NCI-H1436 treated with DMSO at 0.1 percent for 48 hours (cell line): ENCODE measurements at places on chromosomes 5 and 9.

- no peak for DNase-seq
Observed at GRCh38 chr5:136814619-136815378, 449.5 kb upstream of the TRPC7 start.

- DNase-seq, result no peak
Observed at GRCh38 chr5:138565100-138565821, 9.9 kb downstream of the HSPA9 start.

- no peak for DNase-seq
Observed at GRCh38 chr9:135437259-135437658, 42.3 kb upstream of the PPP1R26 start.

- no peak for DNase-seq
Observed at GRCh38 chr9:125493384-125493783, 213.6 kb downstream of the MAPKAP1 start.

- DNase-seq, result no peak
Observed at GRCh38 chr9:120764476-120764875, 28.7 kb downstream of the FBXW2 start.

GRCh38 chr9:114288193-114289091 lies 34.5 kb upstream of the ORM1 start:
- DNase-seq, result no peak

GRCh38 chr5:56476487-56476856 lies 243.3 kb upstream of the ANKRD55 start:
- no peak for DNase-seq

DNA sequence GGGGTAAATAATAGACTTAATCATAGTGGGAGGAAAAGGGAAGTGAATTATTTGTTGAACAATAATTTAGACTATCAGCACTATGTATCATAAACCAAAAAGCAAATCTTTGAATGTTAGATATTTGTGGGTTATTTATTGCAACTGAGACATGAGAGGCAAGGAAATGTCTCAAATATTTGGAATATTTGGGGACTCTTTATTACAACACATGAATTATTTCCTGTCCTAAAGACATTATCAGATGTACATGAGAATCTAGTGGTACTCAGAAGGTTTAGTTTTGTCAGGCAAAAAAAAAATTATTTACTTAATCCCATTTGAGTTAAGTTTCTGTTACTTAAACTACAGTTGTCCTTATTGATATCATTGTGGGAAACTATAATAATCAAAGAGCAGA lies 91.1 kb downstream of the TLR4 start:
- no peak for DNase-seq

- no peak for DNase-seq
Observed at GRCh38 chr5:2658881-2659470, 92.5 kb downstream of the IRX2 start.

GRCh38 chr9:94588681-94589080 lies 4.9 kb downstream of the FBP2 start:
- DNase-seq, result no peak

GRCh38 chr9:77512876-77513275 lies 135.2 kb downstream of the GNA14 start:
- DNase-seq, result no peak

- DNase-seq, result no peak
Observed at GRCh38 chr9:4850603-4851310, 58.0 kb downstream of the RCL1 start.

- DNase-seq, result no peak
Observed at GRCh38 chr9:88988796-88989641, 2.2 kb upstream of the S1PR3 start.

DNA sequence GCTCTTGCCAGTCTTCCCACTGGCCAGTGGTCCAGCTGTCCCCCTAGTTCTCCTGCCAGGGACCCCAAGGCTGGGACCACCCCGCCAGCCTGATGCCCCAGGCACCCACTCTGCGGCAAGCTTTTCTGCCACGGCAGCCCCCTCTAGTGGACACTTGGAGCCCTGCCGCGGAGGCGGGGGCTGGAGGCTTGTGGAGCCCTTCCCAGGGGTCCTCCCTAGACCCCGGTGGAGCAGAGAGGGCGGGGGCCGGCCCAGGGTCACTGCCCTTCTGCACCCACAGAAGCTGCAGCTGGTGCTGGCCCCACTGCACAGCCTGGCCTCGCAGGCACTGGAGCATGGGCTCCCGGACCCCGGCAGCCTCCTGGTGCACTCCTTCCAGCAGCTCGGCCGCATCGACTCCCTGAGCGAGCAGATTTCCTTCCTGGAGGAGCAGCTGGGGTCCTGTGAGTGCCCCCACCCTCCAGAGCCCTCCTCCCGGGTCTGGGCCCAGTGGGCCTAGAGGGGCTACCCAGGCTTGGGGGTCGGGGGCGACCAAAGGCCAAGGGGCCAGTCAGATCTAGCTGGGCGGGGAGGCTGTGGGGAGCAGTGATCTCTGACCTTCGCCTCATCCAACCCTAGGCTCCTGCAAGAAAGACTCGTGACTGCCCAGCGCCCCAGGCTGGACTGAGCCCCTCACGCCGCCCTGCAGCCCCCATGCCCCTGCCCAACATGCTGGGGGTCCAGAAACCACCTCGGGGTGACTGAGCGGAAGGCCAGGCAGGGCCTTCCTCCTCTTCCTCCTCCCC lies 9.1 kb downstream of the EGFL7 start:
- no peak for DNase-seq

GRCh38 chr5:154776167-154776566 lies 21.0 kb downstream of the LARP1 start:
- no peak for DNase-seq

DNA sequence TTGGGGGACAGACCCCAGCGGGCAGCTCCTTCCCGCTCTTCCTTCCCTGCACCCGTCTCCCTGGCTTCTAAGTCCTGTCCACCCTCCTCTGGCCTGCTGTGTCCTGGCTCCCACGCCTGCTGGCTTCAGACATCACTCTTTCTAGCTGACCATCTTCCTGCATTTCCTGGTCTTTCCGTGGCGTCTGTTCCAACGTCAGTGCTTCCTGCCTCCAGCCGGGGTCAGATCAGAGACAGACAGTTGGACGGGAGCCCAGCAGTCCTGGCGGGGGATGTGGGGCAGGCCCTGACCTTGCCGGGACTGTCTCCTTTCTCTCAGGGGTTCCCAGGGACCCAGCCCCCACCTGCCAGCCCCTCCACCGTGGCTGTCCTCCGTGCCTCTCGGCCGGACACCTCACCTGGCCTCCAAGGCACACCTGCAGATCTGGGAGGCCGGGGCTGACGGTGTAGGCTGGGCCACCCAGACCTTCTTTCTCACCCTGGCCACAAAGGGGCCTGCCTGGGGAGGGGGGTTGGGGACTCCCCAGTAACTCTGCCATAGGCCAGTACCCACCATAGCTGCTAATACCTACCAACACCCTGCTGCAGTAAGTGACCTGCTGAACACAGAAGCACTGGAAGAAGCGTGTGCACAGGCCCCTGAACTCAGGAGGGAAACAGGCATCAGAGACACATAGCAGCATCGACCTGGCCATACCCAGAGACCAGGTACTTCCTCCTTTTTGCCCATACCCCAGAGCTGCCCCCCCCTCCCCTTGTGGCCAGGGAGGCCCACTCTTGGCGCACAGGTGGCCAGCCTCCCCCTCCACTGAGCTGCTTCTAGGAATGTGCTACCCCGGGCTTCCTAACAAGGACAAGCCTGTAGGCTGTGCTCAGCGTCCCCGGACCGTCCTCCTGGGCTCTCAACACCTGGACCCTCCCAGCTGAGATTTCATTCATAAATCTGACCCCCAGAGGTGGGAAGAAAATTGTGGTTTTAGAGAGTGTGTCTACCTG lies 5.1 kb downstream of the NRARP start:
- no peak for DNase-seq

DNA sequence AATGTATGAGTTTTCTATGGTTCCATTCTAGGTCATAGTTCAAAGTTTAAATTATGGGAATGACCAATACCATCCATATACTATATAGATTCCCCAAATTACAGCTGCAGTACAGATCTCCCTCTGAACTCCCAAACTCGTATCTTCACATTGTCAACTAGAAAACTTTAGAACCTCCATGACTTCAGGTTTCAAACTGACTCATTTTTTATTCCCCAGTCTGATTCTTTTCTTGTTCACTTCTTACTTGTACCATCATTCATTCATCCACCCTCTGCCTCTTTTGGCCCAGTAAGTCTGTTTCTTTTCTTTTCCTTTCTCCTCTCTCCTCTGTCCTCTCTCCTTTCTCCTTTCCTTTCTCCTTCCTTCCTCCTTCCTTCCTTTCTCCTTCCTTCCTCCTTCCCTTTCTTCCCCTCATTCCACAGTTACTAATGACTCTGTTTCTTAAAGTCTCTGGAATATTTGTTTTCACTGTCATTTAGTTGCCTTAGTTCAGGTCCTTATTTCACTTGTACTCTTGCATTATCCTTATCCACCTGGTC lies 30.5 kb downstream of the RAD23B start:
- no peak for DNase-seq

- DNase-seq, result no peak
Observed at GRCh38 chr5:158170060-158170459, 311.1 kb upstream of the CLINT1 start.

DNA sequence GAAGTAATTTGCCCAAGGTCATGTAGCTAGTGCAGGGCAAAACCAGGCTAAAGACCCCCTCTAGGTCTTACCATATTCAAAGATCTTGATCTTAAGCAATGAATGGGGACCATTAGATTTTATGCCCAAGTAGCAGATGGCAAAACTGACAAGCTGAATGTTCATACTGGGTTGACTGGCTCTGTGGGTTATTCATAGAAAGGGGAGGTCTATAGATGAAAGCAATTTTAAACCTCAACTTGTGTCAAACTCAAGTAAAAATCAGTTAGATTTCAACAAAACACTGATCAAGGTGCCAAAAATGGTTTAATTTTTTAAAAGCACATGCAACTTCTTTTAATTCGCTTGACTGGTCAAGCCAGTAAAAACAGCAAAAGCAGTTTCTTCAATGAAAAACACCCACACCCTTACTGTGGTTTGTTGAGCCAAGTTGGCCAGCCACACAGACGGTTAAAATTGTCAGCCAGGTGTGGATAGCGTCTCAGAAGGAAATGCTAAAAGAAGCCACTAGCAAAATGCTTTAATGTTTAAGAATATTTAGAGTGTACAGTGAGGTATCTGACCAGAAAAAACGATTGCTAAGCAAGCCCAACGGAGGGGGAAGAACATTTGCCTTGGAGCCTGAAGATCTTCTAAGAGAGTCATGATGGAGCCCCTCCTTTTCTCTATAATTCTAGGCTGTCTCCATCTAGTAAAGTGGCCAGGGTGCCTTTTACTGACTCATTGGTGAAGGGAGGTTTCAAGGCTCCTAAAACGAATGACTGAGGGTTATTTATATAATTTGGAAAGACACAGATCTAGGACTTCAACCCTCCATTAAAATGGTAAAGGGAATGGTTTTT lies 539.6 kb upstream of the CLINT1 start:
- DNase-seq, result no peak

GRCh38 chr5:67222243-67223025 lies 25.8 kb upstream of the CD180 start:
- DNase-seq, result no peak

DNA sequence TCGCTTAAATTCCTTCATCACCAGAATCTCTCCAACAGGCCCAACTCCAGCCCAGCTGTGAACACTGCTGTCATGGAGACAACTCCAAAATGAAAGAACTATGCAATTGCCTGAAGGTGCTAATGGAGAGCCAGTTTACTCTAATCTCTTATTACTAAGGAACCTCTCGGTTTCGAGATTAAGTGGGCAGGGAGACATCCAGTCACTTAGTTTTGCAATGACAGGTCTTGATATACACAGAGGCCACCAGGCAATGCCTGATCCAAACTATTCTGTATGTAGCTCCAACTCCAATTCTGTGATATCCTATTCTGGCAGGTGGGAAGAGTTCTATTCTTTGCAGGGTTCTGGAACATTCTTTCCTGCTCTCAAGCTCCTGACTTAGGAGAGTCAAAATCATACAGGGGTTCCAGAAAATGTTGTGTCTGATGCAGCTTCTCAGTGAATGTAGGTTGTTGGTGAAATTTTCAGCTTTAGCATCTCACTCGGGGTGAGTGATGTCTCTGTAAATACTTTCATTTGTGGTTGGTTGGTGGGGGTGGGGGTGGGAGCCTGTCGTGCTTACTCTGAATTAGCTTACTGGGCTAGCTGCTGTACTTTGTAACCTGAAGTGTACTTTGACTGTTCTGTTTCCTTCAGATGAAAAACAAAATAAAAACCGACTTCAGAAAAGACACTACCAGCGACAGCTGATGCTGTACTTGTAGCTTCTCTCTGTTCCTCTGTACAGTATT lies 170.9 kb downstream of the PALM2AKAP2 start:
- DNase-seq, result no peak

DNA sequence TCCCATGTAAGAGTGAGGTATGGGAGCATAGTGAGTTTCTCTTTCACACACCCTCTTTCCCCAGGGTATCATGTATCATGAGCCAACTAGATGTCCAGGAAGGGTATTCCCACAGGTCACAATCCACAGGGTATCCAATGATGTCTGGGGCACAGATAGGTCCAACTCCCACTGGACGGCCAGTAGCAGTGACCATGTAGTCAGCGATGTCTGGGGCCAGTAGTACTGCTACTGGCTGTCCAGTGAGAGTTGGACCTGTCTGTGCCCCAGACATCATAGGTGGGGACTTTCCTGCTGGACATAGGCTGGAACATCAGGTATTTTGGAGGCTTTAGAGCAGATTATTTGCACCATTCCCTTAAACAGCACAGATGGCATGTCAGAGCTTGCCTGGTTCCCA lies 352.6 kb upstream of the SGCD start:
- no peak for DNase-seq

DNA sequence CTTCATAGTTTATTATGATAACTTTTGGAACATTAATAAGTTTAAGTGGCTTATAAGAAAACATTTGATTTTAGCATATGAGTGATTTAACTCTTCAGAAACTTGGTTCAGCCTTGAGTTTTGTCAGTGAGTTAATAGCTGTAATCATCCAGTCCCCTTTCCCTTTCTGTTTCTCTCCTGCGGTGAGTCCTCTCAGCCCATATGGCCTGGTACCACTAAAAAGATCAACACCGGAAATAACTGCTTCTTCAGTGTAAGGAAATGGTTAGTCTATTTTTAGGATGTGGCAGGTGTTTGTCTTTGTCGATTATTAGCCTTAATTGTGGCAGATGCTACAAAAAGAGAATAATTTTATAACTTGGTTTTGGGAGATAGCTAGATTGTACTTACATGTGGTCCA lies 120.2 kb upstream of the GRHPR start:
- no peak for DNase-seq

- DNase-seq, result no peak
Observed at GRCh38 chr5:9168791-9169556, 376.9 kb downstream of the SEMA5A start.

DNA sequence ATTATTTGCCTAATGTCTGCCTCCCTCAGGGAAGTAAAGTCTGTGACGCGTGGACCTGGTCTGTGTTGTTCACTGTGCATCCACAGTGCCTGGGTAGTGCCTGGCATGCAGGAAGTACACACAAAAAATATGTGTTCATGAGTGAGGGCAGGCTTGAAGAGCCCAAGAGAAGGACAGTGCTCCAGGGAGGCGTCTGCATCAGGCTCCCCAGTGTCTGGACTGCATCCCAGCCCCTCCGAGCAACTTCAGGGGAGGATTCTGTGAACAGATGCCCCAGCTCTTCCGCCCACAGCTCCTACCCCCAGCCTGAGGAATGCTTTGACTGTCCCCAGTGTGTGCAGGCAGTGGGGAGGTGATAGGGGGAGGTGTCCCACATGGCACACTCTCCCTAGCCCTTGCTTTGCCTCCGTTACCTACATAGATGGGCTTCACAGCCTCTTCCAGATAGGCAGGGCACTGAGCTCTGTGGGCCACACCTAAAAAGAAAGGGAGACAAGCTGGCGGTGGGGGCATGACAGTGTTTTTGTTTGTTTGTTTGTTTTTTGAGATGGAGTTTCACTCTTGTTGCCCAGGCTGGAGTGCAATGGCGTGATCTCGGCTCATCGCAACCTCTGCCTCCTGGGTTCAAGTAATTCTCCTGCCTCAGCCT lies 25.4 kb downstream of the IRF1 start:
- DNase-seq, result no peak
